ENCODE measurements at places on chromosomes 7 and 10.

GRCh38 chr7:148847815-148848734 lies 36.0 kb downstream of the EZH2 start:
- no peak for DNase-seq

GRCh38 chr10:133364645-133365431 lies 7.0 kb upstream of the FUOM start:
- no peak for DNase-seq

DNA sequence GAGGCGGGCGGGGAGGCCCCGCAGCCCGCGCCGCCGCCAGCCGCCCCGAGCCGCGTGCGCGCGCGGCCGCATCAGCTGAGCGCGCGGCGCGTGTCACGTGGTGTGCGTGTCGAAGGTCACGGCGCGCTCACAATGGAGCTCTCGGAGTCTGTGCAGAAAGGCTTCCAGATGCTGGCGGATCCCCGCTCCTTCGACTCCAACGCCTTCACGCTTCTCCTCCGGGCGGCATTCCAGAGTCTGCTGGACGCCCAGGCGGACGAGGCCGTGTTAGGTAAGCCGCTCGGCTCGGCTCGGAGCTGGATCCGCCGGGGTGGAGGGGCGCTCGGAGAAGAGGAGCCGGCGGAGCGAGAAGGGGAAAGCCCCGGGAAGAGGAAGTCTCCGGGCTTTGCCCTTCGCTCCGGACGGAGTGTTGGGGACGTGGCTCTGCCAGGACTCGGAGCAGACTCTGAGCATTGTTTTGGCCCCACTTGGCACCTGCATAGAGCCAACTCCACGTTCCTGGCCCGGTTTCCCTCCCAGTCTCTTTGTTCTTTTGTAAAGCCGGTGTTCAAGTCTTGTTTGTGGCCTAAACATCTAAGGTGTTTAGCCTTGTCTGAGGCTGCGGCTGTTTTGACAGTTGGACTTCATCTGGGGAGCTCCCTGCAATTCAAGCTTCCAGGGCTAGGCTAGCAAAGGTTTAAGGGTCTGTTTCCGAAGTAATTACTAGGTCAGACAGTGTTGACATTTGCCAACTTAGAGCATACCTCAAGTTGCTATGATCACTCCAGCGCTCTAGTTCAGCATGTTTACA lies at the start of gene COMMD3:
Gene COMMD3, plus strand, starts transcription at position 103 of the 790 bp plus-strand sequence. Its CDS starts 30 bp downstream, at position 133.
- DNase-seq, result peak; percentile 72

- no peak for DNase-seq
Measured at GRCh38 chr7:21141476-21141875, 286.4 kb upstream of the SP4 start.

- DNase-seq, result no peak
Measured at GRCh38 chr10:17240616-17241015, 12.6 kb downstream of the VIM start.

- no peak for DNase-seq
Measured at GRCh38 chr10:131751827-131752775, 148.7 kb upstream of the PPP2R2D start.
